ENCODE measurements at places on chromosomes 11 and 22.

DNA sequence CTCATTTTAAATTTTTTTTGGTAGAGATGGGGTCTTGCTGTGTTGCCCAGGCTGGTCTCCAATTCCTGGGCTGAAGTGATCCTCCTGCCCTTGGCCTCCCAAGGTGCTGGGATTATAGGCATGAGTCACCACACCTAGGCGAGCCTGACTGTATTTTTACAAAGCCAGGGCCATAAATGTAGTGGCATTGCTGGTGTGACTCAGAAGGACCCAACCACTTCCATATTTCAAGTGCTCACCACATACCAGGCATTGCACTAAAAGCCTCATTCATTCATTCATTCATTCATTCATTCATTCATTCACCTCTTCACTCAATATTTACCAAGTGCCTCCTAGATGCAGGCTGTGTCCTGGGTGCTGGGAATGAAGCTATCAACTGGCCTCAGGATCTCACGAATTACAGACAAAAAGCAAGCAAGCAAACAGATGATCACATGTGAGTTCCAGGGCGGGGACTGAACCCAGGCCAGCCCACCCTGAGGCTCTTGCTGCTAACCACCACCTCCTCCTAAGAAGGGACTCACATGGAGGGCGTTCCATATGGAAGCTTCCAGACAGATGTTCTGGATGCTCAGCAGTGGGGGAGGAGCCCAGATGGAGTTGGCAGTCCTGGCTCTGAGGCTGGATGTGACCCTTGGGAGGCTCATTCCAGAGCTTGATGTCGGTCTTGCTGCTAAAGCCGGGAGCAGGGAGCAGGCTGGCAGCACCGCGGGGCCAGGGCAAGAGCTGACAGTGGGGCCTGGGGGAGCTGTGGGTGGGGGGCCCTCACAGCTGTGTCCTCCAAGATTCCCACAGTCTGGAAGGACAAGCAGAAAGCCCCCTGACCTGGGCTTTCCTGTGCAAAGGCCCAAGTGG, 158.8 kb downstream of the CTTN start:
- no peak for DNase-seq

GRCh38 chr11:131866535-131867400, 496.4 kb downstream of the NTM start:
- no peak for DNase-seq

DNA sequence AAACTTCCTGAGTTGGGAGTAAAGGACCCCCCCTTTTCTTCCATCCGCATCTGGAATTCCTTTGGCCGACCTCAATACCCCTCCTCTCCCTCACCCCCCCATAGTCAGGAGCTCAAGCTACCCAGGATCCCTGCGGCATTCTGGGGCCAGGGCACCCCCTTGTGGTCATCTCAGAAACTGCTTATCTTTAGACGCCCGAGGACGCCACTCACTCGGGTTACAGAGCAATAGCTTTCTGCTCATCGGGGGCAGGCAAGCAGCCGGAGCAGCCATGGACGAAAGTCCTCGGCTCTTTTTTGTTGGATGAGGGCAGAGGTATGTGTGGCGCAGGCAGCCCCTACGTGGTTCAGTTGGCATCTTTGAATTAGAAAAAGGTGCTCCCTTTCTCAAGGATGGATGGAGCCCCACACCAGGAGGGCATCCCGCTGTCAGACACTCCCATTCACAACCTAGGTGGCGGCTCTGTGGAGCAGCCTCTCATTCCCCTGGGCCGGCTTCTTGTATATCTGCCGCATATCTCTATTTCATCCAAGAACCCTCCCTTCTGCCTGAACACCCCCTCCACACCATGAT, 2.3 kb downstream of the C1QTNF5 start:
- no peak for DNase-seq

DNA sequence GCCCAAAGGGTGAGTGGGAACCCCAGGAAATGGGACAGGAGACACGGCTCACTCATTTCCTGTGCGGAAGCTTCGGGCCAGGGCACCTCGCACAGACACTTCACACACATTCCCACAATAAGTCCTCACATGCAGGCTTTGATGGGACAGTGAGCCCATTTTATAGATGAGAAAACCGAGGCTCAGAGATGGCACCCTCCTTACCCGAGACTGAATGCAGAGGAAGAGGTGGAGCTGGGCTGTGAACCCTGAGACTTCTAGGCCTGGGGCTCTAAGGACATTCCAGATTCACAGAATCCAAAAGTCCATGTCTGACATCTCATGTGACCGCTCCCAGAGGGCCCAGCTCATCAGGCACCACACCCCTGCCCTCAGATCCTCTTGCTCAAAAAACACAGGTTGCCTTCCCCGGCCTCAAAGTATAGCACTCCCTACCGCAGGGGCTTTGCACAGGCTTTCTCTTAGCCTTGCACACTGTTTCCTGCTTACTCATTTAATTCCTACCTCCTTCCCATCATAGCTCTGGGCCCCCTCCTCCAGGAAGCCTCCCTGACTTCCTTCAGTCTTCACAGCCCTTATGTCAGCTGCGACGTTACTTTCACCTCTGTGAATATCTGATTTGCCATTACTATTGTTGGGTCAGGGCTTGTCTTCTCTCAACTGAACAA, 57.1 kb upstream of the TCF20 start:
- no peak for DNase-seq

DNA sequence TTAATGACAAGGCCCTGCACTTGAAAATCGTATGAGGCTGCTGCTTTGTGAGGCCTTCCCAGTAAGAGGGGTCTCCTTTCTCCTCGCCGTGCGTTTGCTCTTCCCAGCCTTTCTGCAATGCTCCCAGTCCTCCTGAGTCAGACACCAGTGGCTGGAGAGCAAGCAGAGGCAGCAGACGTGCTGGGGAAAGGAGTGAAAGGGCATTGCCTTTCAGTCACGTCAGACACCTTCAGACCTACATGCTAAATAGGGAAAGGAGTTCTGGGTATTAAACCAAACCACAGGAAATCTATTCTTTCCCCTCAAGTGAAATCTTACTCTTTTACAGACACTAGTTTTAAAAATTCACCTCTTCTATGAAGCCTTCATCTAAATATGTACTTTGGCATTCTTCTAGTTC, 274.8 kb downstream of the NTM start:
- no peak for DNase-seq

DNA sequence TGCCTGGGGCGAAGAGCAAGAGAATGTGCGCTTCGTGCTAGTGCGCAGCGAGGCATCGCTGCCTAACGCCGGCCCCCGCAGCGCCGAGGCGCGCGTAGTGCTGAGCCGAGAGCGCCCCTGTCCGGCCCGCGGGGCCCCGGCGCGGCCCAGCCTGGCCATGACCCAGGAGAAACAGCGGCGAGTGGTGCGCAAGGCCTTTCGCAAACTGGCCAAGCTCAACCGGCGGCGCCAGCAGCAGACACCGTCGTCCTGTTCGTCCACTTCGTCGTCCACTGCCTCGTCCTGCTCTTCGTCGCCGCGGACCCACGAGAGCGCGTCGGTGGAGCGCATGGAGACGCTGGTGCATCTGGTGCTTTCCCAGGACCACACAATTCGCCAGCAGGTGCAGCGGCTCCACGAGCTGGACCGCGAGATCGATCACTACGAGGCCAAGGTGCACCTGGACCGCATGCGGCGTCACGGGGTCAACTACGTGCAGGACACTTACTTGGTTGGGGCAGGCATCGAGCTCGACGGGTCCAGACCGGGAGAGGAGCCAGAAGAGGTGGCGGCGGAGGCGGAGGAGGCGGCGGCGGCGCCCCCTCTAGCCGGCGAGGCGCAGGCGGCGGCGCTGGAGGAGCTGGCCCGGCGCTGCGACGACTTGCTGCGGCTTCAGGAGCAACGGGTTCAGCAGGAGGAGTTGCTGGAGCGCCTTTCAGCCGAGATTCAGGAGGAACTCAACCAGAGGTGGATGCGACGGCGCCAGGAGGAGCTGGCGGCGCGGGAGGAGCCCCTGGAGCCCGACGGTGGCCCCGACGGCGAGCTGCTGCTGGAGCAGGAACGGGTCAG, 1.0 kb downstream of the RASSF10 start:
- no peak for DNase-seq

DNA sequence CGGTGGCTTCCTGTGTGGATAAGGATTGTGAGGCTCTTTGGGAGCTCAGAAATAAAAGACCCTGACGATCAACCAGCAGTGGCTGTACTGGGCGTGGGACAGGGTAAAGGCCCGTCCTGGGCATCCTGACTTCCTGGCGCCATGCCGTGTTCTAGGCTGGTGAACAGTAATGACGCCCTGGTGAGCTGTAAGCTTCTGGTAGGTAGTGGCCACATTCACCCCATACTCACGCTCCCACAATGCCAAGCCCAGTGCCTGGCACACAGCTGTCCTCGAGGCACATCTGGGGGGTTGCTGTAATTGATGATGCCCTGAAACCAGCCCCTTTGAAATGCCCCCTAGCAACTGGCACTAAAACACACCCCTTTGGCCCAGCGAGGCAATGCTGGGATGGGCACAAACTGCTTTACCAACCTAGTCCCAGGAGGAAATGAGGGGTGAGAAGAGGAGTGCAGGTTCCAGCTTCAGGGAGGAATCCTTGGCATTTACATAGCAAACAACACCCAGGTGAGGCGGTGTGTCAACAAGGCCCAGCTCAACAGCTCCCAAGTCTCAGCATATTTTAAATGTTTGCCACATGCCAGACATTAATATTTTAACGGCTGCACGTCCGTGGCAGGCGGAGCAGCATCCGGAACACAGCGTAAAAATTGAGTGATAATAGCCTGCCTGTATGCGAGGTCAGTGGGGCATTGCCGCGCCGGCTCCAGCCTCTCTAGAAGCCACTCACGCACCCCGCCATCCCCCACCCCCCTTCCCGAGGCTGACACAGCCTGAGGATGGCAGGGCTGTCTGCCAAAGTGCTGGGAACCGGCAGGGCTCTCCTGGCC, 79.3 kb downstream of the DSCAML1 start:
- no peak for DNase-seq

GRCh38 chr11:85810871-85811611, at the start of gene SYTL2:
Gene SYTL2, minus strand, starts transcription at chr11:85811141. Its CDS starts 53,416 bp downstream, at chr11:85757725.
- DNase-seq: no peak

DNA sequence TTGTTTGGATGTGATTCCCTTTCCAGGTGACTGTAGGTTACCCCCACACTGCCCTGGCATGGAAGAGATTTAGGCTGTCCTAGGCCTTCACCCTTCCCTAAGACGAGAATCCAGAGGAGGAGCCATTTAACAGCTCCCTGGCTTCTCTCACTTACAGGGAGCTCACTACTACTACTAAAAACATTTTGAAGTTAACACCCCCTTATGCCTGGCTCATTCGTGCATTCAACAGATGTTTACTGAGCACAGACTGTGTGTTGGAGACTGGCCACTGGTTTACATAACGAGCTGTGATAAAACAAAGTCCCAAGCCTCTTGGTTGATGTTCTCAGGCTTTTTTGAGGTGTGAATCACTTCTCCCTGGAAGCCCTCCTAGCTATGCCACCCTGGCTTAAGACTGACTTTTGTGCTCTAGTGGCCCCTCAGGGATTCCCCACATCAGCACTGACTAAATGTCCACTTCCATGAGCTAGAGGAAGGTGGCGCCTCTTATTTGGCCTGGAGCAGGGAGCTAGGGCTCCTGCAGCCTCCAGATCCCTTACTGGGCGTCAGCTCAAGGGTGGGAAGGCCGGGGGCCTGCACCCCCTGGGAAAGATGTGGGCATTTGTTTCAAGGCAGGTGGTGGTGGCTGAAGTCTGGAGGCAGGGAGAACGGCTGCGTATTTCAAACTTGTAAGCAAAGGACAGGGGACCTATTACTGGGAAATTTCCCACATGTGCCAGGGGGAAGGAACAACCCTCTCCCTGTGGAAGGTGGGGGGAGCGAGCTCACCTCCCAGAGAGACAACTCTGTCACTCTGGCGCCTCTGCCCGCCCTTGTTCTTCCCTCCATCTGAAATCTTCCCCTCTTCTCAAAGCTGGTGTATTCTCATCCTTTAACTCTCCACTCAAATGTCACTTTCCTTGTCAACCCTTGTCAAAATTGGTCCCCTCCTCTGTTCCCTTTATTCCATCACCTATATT, 19.4 kb upstream of the MALAT1 start:
- DNase-seq: no peak

- no peak for DNase-seq
Measured at GRCh38 chr22:30381264-30381663, 5.9 kb downstream of the RNF215 start.

DNA sequence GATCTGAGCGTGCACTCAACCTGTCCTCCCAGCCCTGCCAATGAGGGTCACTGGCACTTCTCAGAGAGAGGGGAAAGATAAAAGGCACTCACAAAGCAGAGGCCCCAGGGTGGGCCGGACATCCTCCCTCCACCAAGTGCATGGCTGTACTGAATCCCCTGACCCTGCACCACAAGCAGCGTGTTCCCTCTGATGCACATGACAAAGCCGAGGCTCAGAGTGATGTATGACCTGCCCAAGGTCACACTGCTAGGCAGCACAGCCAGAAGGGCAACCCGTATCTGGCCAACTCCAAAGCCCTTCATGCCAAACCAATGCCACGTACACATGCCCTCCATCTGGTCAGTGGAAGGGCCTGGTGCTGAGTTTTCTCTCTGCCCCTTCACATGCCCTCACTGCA, 22.1 kb downstream of the SPATA19 start:
- no peak for DNase-seq

- no peak for DNase-seq
Measured at GRCh38 chr11:67665541-67666302, 8.7 kb downstream of the ALDH3B2 start.

DNA sequence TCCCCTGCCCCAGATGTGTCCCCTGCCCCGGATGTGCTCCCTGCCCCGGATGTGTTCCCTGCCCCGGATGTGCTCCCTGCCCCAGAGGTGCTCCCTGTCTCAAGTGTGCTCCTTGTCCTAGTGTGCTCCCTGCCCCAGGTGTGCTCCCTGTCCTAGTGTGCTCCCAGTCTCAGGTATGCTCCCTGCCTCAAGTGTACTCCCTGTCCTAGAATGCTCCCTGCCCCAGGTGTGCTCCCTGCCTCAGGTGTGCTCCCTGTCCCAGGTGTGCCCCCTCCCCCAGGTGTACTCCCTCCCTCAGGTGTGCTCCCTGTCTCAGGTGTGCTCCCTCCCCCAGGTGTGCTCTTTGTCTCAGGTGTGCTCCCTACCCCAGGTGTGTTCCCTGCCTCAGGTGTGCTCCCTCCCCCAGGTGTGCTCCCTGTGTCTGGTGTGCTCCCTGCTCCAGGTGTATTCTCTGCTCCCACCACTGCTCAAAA, 48.7 kb upstream of the RASD2 start:
- no peak for DNase-seq

DNA sequence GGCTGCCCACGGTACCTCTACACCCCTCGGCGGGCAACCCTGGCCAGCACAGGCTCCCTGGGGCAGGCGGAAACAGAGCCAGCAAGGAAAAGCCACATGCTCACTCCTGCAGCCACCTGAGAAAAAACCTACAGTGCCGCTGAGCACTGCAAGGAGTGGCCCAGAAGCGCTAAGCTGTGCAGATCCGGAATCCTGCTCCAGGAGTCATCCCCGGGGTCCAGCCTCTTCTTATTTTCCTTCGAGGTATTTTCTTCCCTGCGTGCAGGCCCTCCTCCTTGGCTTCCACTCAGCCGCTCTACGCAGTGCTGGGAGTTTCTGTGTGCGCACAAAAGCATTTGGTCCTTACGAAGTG, 81.0 kb downstream of the TRMU start:
- no peak for DNase-seq

Data from right renal cortex interstitium (tissue), 3 donors.